ENCODE measurements at places on chromosomes 12 and 14. TPM values are rescaled to one million over a fixed set of nuclear protein-coding genes. Genes with fewer than 3 reads are reported as not detected.

GARIN6 gene
- not detected for total RNA-seq

TC2N gene
- total RNA-seq = 28.5 TPM

- peaks cover 4% of the 10 kb centered on the region for H3K4me1 ChIP-seq
- H3K36me3 ChIP-seq = no peaks in the 10 kb centered on the region
- H3K27ac ChIP-seq = no peak overlapping the region
- H3K4me3 ChIP-seq = no peak overlapping the region
- DNase-seq = no peak
- no peaks in the 10 kb centered on the region for H3K27me3 ChIP-seq
Measured at GRCh38 chr12:25263594-25263993, 12.9 kb upstream of the KRAS start.

DNA sequence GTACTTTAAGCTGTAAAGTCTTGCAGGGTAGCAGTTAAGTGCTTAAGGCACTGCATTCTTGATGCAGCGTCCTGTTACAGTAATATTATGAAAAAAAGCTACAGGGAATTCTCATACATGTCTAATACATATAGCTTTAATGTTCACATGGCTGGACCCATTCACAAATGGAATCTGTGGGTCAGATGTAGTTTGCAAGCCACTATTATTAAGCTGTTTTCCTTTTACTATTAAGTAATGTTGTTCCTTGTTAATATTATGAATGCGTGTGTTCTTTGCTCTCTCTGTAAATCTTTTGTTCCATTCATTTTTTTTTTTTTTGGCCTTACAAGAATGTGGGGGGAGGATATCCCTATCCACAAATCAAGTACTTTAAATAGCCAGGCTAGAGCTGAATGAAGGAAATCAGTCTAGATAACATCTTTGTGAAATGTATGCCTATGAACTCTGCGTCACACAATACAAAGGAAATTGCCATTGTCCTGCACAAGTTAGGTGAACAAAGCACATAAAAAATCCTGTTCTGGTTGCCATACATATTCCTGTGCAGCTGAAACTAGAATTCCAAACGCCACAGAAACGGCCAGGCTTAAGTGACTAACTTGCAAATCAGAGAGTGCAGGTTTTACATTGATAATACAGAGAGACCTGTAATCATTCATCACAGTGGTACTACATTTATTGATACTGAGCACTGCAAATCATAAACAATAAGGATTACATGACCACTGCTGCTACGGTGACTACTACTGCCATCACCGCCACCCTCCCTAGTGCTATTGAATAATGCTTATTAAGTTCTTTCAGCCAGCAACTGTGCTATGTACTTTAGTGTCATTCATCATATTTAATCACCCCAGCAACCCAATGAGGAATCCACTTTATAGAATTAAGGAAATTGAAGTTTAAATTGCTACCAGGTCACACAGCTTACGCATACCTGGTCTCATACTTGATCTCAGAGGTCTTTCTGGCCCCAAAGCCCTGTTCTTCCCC is 111.9 kb downstream of the HMGA2 start:
- no peaks in the 10 kb centered on the region for H3K4me1 ChIP-seq
- no peak overlapping the region for H3K4me3 ChIP-seq
- DNase-seq = no peak
- H3K27ac ChIP-seq = no peak overlapping the region
- H3K36me3 ChIP-seq = no peaks in the 10 kb centered on the region

- DNase-seq = peak; percentile 20
- H3K4me3 ChIP-seq = peak overlapping the region; percentile 79
Measured at GRCh38 chr14:76957224-76957891, 71.2 kb downstream of the IRF2BPL start.

GRCh38 chr14:24665440-24665991 is 31.5 kb upstream of the GZMB start:
- H3K4me1 ChIP-seq = peaks cover 91% of the 10 kb centered on the region
- peak; percentile 90 for DNase-seq
- H3K27ac ChIP-seq = peak overlapping the region; percentile 93
- H3K4me3 ChIP-seq = peak overlapping the region; percentile 60

DNA sequence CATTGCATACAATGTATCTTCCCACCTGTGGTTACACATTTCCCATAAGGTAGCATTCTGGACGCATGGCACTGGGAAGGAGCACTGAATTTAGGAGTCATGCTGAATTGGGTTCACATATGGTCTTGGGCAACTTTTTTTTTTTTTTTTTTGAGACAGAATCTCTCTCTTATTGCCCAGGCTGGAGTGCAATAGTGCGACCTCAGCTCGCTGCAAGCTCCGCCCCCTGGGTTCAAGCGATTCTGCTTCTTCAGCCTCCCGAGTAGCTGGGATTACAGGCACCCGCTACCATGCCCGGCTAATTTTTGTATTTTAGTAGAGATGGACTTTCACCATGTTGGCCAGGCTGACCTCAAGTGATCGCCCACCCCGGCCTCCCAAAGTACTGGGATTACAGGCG is 13.3 kb downstream of the DIP2B start:
- H3K4me1 ChIP-seq = peaks cover 47% of the 10 kb centered on the region
- H3K27ac ChIP-seq = no peak overlapping the region
- no peaks in the 10 kb centered on the region for H3K27me3 ChIP-seq
- H3K4me3 ChIP-seq = no peak overlapping the region
- DNase-seq = no peak

DNA sequence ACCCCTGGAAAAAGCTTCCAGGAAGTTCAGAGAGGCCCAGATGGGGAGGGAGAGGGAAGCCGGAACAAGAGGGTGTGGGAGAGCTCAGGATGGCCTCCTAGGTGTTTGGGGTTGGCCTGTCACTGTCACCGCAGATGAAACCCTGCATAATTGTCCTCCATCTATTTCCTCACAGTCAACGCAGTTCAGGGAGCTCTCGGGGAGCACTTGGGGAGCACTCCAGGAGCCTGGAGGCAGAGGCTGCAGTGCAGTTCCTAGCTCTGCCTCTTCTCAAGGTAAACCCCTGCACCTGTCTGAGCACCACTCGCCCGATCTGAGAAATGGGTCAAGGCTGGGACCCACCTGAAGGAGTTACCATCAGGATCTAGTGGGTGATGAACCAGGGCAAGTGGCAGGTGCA is 194.6 kb upstream of the LHX5 start:
- no peaks in the 10 kb centered on the region for H3K36me3 ChIP-seq
- DNase-seq = no peak
- peaks cover 25% of the 10 kb centered on the region for H3K27me3 ChIP-seq
- H3K27ac ChIP-seq = no peak overlapping the region

Data from activated CD8-positive, alpha-beta T cell treated with anti-CD3 and anti-CD28 coated beads for 36 hours (primary cell).